ENCODE measurements at places on chromosomes 7 and 10. TPM values are rescaled to one million over a fixed set of nuclear protein-coding genes. Genes with fewer than 3 reads are reported as not detected.

GRCh38 chr10:69902835-69903535 is 101.3 kb downstream of the COL13A1 start:
- DNase-seq, result peak; percentile 54

DNA sequence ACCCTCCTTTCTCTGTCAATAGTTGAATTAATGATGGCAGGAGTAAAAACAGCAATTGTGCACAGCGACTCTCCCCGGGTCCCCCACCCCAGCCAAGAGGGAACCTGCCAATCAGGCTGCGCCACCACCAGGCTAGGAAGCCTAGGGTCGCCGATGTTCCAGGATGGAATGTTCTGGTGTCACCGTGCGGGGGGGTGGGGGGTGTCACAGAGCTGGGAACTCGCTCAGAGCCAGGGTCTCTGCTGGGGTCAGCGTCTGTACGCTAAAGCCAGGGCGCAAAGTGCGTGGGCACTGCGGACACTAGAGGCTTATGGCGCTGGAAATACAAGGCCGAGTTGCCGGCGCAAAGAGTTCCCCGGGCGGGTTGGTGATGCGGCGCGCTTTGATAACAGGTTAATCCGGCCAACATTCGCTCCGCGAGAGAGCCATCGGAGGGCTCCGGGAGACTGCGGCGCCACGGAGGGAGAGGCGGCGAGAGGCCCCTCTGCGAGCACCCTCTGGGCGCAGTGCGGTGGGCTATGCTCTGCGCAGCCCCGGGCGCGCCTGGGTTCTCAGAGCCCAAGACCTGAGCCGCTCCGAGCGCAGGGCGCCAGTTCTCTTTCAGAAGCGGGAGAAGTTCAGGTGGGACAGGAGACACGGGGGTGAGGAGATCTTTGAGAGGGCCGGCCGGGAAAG is 192.3 kb downstream of the EMX2 start:
- no peak for DNase-seq

DNA sequence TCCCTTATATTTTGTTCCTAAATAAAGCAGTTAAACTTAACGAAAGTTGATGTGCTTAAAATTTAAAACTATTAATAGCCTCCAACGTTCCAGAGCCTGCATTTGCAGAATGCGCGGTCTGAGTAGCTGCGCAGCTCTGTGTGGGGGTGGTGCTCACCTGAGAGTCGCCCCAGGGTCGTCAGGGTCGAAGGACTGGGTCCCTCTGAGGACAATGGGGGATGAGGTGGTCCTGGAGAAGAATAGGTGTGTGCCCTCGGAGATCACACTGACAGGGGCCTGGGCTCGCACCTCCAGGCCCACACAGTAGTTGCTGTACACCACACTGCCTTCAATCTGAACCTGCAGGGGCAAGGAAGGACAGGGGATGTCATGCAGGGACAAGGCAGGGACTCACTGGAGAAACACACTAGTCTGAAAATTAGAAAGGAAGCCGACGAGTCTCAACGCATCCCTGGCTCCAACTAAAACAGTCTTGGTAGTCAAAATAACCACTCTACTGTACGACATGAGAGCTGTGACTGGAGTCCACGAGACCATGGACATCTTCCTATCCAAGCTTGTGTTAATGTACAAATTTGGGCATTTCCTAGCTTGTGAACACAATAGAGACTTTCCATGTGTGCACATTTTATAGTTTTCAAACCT is 54.4 kb downstream of the PKD1L1 start:
- no peak for DNase-seq

GRCh38 chr10:133388973-133389818 is 4.8 kb upstream of the MTG1 start:
- DNase-seq, result no peak

DNA sequence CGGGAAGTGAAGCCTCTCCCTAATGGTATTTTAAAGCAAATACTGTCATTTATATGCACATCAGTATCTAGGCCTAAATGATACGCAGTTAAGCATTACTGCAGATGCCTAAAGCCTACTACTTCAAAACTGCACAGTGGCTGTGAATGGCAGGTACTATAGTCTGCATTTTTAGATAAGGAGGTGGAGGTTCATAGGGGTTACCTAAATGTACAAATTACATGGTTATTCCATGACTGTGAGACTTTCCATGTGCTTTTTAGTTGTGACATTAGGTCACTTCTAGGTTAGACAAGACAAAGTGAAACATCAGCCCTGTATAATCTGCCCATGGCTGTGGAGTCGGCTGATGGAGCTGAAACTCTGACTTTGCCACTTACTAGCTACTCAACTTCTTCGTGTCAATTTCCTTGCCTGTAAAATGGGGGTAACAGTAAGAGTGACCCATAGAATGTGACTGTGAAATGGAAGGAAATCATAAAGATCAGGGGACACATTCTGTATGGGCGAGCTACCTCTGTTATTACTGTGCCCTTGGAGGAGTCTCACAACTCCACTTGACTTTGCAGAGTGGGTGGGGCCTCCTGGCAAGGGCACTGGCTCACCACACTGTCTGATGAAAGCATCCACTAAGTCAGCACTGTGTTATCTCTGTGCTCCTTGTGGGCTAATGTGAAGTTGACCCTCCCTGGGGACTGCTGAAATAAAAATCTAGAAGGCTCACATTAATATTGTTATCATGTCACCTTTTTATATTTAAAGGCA is 239.4 kb downstream of the TNS3 start:
- no peak for DNase-seq

GRCh38 chr10:78301481-78301880 is 267.8 kb downstream of the RPS24 start:
- peak; percentile 40 for DNase-seq

- no peak for DNase-seq
These were observed 43.4 kb downstream of the GLI3 start for GRCh38 chr7:42193471-42194129.

- no peak for DNase-seq
These were observed 159.3 kb upstream of the CNTNAP2 start for GRCh38 chr7:145957160-145957890.

Gene MBL2
- total RNA-seq, result not detected

Gene HMX3
- total RNA-seq, result not detected

DNA sequence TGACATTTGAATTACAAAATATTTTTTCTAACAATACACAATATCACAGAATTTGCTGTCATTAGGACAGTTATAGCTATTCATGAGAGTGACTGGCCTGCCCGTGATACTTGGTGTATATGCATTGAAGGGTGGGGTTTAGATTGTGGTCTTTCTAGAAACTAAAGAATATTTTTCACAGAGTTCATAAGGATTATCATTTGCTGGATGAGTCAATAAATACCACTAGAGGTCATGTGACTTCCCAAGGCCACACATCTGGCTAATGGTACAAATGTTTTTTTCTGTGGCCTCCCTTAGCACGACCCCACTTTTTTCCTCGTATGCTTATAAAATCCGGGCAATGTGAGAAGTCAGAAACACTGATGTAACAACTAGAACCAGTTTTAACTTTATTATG is 5.2 kb downstream of the OPTN start:
- DNase-seq, result no peak

Measured in ureter (tissue), 1 donor.